Non-pigmented ciliary epithelial cell (primary cell): ENCODE measurements at places on chromosomes 13 and 19.

- no peak for DNase-seq
These were observed 30.7 kb downstream of the MIPEP start for GRCh38 chr13:23858546-23858945.

GRCh38 chr19:41811036-41811435 lies 14.6 kb downstream of the CEACAM3 start:
- DNase-seq, result no peak

DNA sequence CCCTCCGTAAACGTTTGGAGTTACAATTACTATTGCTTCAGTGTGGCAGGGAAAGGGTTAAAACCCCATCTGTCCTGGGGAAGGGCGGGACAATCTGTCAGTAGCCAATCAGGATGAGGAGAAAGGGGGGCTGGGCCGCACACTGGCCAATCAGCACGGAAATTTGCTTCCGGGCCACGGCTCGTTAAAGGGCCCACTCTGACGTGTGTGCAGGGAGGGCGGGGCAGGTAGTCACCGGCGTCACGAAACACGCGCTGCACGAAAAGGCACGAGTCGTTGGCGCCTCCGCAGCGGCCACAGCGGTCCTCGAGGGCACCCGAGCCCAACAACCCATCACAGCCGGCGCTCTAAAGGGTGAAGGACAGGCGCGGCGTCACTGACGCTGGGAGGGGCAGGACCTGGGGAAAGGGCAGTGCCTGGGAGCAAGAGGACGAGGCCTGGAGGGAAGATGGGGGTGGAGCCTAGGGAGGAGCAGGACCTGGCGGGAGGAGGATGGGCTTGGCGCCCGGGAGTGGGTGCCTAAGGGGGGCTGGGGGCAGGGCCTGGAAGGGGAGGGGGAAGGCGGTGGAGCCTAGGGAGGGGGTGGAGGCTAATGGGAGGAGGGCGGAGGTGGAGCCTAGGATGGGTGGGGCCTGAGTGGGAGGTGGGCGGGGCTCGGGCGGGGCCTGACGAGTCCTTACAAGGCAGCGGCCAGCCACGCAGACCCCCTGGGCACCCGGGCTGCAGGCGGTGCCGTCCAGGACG lies 4.9 kb downstream of the ADAMTSL5 start:
- peak; percentile 77 for DNase-seq

GRCh38 chr19:11534948-11535347 lies 3.7 kb upstream of the CNN1 start:
- DNase-seq, result no peak

GRCh38 chr19:46890423-46891170 lies 29.8 kb downstream of the ARHGAP35 start:
- no peak for DNase-seq
